Left ventricle myocardium inferior (tissue), 1 donor: ENCODE measurements at places on chromosomes 12 and 14.
A peak's percentile ranks its signal among the peaks of the same experiment; 100 is the strongest.

DNA sequence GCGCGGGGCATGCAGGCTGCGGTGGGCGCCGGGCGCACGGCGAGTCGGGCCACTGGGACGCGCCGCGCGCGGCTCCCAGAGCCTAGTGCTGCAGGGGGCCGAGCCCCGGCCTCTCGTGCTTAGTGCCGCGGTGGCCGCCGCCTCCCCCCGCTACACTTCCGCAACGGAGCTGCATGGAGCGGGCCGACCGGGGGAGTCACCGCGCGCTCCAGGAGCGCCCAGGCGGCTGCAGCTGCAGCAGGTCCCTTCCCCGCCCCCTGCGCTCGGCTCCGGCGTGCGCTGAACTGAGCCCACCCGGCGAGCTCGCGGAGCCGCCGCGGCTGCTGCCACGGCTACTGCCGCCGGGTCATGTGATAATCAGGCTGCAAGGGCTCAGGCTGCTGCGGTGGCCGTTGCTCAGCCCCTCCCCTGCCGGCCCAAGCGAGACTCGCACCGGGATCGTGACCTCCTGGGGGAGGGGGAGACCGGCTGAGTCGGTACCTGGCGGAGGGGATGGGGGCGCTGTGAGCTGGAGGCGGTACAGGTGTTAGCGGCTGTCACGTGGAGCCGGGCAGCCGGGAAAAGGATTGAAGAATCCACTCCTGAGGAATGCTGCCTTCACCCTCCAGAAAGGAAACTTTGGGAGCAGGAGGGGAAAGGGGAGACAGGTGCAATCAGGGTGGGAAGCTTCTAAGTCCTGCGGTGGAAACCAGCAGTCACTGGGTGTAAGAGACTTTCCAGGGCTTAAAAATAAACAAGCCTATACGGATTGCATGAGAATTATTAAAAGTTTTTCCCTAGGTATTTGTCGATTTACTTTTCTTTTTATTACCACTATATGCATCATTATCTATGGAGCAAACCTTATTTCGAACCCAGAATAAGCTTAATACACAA lies at the start of gene PPM1H:
TSS of gene PPM1H (minus strand) at position 352 of the 876 bp plus-strand sequence. CDS start 414 bp downstream, outside the sequence.
- peak; percentile 76 for DNase-seq

DNA sequence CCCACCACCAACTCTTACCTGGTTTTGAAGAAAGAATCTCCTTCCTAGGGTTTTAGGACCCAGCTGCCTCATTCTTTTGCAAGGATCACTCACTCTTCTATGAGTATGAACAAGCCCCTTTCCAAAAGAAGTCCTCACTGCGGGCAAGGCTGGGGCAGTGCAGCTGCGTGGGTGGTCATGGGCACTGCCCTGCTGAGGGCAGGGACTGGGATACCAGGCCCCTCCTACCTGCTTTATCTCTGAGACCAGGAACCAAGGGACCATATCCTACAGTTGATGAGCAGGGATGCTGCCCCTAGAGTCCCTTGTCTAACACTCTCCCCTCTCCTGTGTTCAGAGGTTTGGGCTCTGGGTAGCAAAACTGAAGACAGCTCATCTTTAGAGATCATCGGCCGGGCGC lies 20.5 kb downstream of the HPD start:
- no peak for DNase-seq

DNA sequence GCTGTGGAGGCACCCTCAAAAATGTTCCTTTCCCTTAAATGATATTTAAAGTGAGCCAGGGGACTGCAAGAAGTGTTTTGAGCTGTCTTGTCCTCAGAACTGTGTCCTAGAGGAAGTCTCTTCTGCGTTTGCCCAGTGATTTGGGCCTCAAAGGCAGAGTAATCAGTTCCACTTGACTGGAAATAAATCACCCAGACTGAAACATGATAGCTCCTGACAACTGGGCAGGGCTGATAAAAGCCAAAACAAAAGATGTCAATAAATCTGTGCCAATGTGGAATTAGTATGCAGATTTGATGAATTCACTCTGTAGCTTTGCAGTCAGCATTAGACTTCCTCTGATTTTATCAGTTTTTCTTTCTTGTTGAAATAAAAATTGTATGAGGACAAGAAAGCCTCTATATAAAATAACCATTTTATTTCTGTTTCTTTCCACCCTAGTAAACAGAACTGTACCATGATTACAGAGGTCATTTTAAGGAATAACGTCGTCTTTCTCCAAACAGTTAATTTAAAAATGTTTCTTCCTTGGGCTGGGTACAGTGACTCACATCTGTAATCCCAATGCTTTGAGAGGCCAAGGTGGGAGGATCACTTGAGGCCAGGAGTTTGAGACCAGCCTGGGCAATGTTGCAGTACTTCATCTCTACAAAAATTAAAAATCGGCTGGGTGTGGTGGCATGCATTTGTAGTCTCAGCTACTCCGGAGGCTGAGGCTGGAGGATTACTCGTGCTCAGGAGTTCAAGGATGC lies 180.8 kb downstream of the ERC1 start:
- DNase-seq: no peak

GRCh38 chr12:12960639-12961209 lies 8.8 kb upstream of the GPRC5D start:
- DNase-seq: no peak

DNA sequence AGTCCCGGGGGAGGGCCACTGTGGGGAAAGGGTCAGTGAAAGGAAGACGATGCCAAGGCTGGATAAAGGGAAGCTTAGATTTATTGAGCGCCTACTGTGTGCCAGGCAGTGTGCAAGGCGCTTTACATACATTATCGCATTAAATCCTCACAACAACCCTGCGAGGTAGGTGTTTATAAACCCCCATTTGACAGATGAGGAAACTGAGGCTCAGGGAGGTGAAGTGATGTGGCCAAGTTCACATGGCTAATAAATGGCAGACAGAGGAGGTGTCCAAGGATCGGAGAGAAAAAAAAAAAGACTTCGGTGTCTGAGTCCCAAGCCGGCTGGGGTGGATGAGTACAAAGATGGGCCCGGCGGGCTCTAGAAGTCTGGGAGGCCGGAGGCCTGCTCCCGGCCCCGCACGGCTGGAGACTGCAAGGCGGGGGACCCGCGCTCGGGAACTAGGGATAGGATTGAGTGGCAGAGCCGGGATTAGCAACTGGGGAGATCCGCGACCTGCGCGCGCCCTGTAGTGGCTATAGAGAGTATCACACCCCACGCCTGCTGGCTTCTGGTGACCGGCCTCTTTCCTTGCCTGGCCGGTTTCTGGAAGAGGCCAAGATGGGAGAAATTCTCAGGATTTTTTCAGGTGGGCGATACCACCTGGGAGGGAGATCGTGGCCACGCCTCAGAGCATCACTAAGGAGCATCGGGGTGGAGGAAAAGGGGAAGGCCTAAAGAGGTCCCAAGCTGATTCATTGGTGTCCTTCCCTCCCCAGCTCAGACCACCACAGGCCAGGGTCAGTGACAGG lies 3.9 kb downstream of the DDN start:
- peak; percentile 82 for DNase-seq

DNA sequence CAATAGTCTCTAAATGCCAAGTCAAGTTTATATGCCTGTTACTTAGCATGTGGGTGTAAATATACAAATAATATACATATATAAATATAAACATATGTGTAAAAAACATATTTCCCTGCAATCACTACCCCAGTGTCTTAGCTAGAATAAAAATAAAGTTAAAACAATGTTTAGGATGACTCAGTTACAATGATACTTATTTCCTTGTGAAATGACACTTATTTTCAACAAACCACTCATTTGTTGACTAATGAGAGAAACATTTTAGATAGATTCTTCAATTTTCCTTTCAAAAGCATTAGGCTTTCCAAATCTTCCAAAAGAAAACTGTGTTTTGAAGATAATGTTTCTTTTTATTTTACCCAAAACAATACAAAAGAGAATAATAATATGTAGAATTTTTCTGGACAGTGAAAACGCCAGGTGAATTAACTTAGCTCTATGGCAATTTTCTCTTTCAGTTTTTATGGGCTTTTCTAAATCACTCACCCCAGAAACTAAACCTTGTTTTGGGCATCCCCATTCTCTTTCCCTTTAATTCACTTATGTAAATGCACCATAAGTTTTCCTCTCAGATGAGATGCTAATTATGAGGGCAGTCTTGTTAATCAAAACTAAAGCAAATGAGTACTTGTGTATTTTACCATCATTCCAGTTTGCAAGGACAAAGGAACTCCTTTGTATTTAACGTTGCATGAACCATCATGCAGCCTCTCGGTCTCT lies 465.9 kb downstream of the BCAT1 start:
- DNase-seq: no peak

DNA sequence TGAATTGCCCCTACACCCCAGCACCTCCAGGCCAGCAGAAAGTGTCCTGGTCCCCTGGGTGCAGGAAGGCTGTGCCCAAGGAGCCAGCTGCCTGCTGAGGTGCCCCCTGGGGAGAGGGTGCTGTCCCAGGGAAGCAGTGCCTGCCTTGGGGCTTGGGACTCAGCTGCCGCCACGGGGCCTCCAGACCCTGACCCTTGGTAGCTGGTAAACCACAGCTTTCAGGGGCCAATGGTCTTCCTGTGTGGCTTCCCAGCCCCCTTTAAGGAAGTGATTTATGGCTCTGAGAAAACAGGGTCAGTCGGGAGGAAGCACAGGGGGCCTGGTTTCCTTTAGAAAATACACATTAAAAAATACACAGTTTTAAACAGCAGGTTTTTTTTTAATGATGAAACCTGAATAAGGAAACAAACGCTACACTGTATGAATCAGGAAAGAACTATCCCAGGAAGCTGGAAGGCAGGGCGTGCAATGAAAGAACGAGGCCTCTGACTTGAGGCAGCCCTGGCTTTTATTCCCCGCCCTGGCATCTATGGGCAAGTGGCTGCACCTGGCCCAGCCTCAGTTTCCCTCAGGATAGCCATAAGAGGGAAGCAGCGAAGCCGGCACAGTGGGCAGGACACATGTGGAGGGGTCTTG lies 40.6 kb upstream of the EML1 start:
- DNase-seq: peak; percentile 13

- no peak for DNase-seq
These were observed 505.4 kb downstream of the CCER1 start for GRCh38 chr12:90449611-90450010.

DNA sequence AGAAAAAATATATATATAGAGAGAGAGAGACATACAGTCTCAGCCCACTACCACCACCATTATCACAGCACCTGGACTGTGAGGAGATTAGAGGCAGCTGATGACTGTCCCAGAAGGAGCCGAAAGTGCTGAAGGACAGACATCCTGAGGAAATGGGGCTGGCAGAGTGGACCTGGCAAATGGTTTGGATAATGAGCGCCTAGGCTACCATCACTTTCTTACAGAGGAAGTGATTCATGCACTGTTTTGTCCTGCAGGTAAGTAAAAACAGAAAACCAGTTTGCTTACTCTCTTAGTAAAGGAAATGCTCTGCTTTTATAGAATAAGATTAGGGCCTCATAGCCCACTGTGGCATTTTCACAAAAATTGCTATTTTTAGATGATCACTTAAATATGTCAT lies 28.6 kb upstream of the DNM1L start:
- no peak for DNase-seq

- DNase-seq: no peak
These were observed 284.5 kb upstream of the RTL1 start for GRCh38 chr14:101187816-101188570.

DNA sequence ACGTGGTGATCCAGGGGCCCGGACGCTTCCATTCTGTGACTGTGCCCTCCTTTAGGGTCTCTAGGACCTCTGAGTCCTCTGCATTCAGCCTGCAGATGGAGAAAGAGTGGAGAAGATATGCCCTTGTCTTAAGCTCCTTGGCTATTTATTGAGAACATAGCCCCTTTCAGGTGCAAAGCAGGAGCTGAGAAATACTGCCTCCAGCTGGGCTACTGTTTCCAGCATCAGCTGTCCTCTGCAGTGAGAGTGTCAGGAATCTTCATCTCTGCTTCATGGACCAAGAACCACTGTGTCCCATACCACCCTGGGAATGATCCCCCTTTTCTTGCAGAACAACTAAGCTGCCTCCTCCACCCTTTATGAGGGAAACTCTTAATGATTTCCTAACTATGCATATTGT lies 47.8 kb upstream of the CEP83 start:
- DNase-seq: no peak

- DNase-seq: no peak
These were observed 9.0 kb downstream of the CHPT1 start for GRCh38 chr12:101706403-101706802.

GRCh38 chr14:22623047-22623446 lies 21.1 kb downstream of the OR6J1 start:
- DNase-seq: no peak

- DNase-seq: no peak
These were observed 7.4 kb downstream of the CIT start for GRCh38 chr12:119869720-119870119.

GRCh38 chr14:66281036-66281776 lies 205.0 kb upstream of the CCDC196 start:
- DNase-seq: peak; percentile 25

GRCh38 chr14:86858591-86858990 lies 1134.4 kb downstream of the GALC start:
- no peak for DNase-seq

- no peak for DNase-seq
These were observed 27.5 kb upstream of the CHGA start for GRCh38 chr14:92895352-92895878.

- no peak for DNase-seq
These were observed 650 bp downstream of the HEBP1 start for GRCh38 chr12:12999271-12999958.

- no peak for DNase-seq
These were observed 14.2 kb downstream of the FAM161B start for GRCh38 chr14:73935666-73936065.

DNA sequence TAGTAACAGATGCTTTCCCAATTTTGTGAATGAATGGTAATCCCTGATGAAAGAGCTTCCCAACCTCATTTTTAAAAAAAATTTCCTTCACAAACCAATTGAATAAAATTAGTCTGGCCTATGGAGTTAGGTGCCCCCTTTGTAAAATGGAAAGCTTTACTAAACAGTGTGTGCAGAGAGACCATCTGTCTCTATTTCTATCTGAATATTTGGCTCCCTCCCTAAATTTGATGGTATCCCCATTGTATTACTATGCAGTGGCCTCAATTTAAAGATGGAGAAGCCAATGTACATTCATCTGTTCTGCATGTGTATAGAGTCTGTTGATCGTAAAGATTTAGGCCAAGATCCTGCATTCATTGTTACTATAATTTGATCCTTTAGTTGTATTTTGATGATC lies 397.7 kb upstream of the RGS6 start:
- no peak for DNase-seq

GRCh38 chr14:59981564-59981963 lies 61.6 kb downstream of the LRRC9 start:
- DNase-seq: no peak

DNA sequence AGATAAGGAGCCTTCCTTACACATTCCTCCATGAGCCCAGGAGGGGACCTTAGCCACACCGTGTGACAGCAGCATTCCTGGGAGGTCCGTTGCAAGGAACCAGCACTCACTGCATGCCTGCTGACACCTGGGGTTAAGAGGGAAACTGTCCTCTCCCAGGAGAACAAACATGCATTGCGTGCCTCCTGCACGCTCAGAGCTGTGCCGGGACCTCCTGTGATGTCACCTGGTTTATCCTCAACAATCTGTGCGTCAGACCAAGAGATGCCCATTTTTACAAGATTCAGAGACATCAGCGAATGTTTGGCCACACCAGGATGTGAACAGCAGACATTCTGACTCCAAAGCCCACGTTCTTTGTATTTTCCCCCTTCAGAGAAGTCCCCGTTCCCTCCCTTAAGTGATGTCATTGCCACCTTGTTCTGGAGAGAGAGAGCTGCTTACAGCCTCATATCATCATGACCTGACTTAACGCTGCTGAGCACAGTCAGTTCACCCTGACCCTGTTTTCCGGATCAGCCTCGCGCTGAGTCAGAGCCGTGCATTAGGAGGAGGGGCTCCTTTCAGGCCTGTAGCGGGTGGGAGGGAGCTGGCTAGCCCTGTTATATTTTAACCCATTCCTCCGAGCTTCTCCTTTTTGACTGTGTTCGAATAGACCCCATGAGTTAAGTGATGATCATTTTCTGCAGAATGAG lies 36.2 kb downstream of the TMEM120B start:
- DNase-seq: no peak
